ENCODE measurements at places on chromosomes 6 and 20. TPM values are rescaled to one million over a fixed set of nuclear protein-coding genes. Genes with fewer than 3 reads are reported as not detected.

GRCh38 chr6:149963462-149964307 lies at the start of gene ULBP1:
TSS of gene ULBP1 (plus strand) at chr6:149963943. CDS start at chr6:149964050, 107 bp downstream.
- no peak within 1 kb of the TSS for H3K27ac ChIP-seq
- H3K36me3 ChIP-seq, result no peaks in the 10 kb centered on the region
- DNase-seq, result peak; percentile 90
- H3K4me3 ChIP-seq, result peak within 1 kb of the TSS; percentile 33
- no peaks in the 10 kb centered on the region for H3K27me3 ChIP-seq

DNA sequence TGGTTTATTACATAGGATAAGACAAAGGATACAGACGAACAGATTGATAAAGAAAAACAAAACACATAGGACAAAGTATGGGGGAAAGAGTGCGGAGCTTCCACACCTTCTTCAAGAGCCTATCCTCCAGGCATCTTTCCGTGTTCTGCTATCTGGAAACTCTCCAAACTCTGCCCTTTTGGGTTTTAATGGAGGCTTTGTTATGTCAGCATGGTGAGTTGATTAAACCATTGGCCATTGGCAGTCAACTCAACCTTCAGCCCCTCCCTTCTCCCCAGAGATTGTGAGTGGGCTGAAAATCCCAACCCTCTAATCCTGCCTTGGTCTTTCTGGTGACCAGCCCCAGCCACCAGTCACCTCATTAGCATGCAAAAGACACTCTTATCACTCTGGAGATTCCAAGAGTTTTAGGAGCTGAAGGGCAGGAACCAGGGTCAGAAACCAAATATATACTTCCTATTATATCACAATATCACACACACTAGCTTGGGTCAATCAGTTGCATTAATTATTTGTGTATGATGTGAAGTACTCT lies 23.8 kb downstream of the HLA-DOB start:
- no peak overlapping the region for H3K27ac ChIP-seq
- DNase-seq, result no peak
- no peaks in the 10 kb centered on the region for H3K27me3 ChIP-seq
- H3K4me1 ChIP-seq, result no peaks in the 10 kb centered on the region
- no peaks in the 10 kb centered on the region for H3K36me3 ChIP-seq
- H3K4me3 ChIP-seq, result no peak overlapping the region

DNA sequence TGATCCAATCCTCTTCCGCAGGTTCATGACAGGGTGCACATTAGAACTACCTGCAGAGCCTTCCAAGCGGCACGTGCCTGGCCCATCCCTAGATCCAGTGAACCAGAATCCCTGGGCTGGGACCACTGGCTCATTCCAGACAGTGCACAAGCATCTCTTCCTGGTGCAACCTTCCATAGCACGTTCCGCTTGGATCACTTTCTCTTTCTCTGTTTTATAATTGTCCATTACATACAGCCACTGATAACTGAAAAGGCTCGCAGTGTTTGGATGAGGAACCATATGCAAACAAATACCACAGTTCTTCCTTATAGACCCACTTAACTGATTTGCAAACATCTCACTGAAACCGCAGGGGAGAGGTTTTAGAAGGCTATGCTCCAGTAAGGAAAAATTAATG lies 59.6 kb upstream of the DDR1 start:
- H3K4me1 ChIP-seq, result peaks cover 17% of the 10 kb centered on the region
- H3K36me3 ChIP-seq, result no peaks in the 10 kb centered on the region
- H3K4me3 ChIP-seq, result no peak overlapping the region
- no peak overlapping the region for H3K27ac ChIP-seq

- H3K4me1 ChIP-seq, result no peaks in the 10 kb centered on the region
- no peak for DNase-seq
- no peaks in the 10 kb centered on the region for H3K36me3 ChIP-seq
- no peaks in the 10 kb centered on the region for H3K27me3 ChIP-seq
- no peak overlapping the region for H3K4me3 ChIP-seq
Measured at GRCh38 chr20:9028419-9028818, 40.5 kb upstream of the PLCB4 start.

DNA sequence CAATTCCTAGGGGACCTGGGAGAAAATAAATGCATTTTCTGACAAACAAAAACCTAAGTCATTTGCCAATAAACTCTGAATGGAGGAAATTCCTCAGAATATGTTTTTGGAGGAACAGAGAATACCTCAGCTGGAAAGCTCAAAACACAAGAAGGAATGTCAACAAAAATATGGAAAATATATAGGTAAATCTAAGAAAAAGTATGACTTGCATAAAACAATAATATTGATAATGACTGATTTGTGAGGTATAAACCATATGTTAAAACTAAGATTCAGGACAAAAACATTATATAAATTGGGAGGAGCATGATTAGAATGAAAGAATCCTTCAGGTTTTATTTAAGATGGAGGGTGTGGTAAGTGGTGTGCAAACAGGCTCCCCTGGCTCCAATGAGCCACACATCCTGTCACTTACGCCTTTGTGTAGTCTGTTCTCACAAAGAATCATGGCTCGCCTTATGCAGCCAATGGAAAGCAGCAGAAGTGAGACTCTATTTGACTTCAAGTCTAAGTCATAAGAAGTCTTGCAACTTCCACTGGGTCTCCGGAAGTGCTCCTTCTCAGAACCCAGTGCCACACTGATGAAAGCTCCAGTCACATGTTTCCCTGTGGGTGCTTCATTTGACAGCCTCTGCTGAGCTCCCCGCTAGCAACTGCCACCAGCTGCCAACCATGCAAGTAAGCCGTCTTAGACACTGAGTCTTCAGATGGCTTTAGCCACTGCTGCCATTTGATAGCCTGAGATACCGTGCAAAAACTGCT lies 8.1 kb downstream of the CFAP61 start:
- H3K4me1 ChIP-seq, result no peaks in the 10 kb centered on the region
- H3K27ac ChIP-seq, result peak overlapping the region; percentile 22
- no peak overlapping the region for H3K4me3 ChIP-seq

GRCh38 chr6:33413241-33414120 lies 2.7 kb downstream of the PHF1 start:
- no peak overlapping the region for H3K27ac ChIP-seq
- no peak overlapping the region for H3K4me3 ChIP-seq
- no peaks in the 10 kb centered on the region for H3K27me3 ChIP-seq
- peaks cover 11% of the 10 kb centered on the region for H3K4me1 ChIP-seq
- no peak for DNase-seq

DNA sequence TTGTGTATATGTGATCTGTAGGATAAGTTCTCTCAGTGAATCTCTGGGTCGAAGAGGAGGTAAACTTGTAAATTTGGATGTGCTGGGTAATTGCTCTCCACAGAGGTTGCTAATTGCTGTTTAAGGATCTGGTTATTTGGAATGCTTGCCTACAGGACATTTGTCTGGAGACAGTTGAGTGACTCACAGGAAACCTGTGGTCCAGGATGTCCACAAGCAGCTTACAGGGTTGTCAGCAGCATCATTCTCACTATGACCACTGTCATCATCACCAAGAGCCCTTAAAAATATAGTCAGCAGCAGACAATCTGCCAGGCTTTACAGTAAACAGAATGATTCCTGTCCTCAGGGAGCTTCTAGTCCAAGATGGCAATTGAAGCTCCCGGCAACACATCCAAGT lies 31.2 kb upstream of the KCNK5 start:
- no peak overlapping the region for H3K4me3 ChIP-seq
- no peak for DNase-seq
- no peak overlapping the region for H3K27ac ChIP-seq

- H3K27me3 ChIP-seq, result no peaks in the 10 kb centered on the region
- peaks cover 21% of the 10 kb centered on the region for H3K4me1 ChIP-seq
- peaks cover 5% of the 10 kb centered on the region for H3K36me3 ChIP-seq
- H3K4me3 ChIP-seq, result no peak overlapping the region
Measured at GRCh38 chr6:17950095-17950494, 37.3 kb downstream of the KIF13A start.

- H3K27ac ChIP-seq, result no peak overlapping the region
- no peaks in the 10 kb centered on the region for H3K36me3 ChIP-seq
- H3K4me3 ChIP-seq, result no peak overlapping the region
- peak; percentile 14 for DNase-seq
- peaks cover 3% of the 10 kb centered on the region for H3K27me3 ChIP-seq
Measured at GRCh38 chr6:98831057-98831958, 3.1 kb upstream of the POU3F2 start.

LY6G6D gene
- not detected for total RNA-seq

LINC00237 gene
- total RNA-seq, result not detected
